ENCODE measurements at places on chromosomes 16 and 17.
A peak's percentile ranks its signal among the peaks of the same experiment; 100 is the strongest.

- DNase-seq, result no peak
Measured at GRCh38 chr16:73124097-73124652, 76.2 kb upstream of the ZFHX3 start.

DNA sequence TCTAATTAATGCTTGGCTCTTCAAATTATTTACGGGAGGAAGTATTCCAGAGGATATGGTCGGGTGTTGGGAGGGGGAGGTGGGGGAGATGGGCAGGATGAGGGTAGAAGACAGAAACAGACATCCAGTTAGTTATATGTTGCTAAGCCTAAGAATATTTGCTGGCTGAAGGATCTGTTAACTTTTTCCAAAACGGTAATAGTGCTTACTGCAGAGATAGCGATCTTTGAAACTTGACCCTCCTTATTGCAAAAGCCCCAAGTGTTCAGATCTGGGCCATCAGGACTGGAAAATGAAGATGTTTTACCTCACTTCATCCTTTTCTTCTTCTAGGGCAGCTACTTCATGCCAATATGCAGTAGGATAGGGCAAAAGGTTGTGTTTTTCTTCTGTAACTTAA is 27.0 kb upstream of the MMD start:
- peak; percentile 60 for DNase-seq

GRCh38 chr16:74451951-74452758 is 30.9 kb upstream of the CLEC18B start:
- no peak for DNase-seq

DNA sequence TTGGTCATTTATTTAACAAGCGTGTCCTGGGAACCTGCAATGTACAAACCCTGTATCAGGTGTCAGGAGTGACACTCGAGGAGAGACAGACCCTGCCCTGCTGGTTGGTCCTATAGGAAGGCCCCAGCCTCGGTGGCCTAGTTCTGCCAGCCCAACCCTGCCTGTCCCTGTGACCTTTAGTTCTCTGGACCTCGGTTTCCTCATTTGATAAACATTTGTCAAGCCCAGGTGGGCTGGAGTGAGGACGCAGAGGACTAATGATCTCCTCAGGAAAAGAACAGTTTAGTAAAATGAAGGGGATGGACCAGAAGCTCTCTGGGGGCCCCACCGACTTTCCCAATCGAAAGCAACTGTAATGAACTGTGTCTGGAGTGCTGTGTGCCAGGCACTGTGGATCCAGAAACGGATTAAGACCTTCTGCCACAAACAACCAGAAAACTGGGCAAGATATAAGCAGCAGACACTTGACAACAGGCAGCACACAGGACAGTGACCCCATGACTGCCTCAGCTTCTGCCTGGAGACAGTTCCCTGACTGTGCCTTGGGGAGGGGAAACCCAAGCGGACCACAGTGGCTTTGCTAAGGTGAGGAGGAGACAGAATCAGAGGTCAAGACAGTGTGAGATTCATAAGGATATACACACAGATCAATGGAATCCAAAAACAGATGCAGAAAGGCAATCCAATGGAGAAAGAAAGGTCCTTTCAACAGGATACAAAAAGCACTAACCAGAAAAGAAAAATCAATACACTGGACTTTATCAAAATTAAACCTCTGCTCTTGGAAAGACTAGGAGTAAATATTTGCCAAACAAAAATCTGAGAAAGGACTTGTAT is 8.8 kb downstream of the PRCD start:
- DNase-seq, result no peak

- no peak for DNase-seq
Measured at GRCh38 chr16:3494386-3494973, 809 bp downstream of the C16orf90 start.

DNA sequence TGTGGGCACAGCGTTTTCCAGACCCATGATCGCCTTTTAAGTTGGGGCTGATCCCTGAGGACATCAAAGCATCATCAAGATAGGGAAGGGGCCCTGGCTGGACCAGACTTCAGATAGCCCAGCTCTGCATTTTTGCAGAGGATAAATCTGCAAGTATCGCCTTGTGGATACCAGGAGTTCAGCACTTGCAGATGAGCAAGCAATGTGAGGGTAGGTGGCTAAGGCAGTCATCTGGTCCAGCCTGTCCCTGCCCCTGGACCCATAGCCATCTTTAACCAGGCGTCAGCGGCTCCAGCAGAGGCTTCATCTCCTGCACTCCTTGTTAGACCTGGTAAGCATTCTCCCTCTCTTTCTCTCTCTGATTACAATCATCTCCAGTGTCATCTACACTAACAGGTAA is 9.0 kb upstream of the MRPS23 start:
- DNase-seq, result no peak
